ENCODE measurements at places on chromosomes 7 and 10.

DNA sequence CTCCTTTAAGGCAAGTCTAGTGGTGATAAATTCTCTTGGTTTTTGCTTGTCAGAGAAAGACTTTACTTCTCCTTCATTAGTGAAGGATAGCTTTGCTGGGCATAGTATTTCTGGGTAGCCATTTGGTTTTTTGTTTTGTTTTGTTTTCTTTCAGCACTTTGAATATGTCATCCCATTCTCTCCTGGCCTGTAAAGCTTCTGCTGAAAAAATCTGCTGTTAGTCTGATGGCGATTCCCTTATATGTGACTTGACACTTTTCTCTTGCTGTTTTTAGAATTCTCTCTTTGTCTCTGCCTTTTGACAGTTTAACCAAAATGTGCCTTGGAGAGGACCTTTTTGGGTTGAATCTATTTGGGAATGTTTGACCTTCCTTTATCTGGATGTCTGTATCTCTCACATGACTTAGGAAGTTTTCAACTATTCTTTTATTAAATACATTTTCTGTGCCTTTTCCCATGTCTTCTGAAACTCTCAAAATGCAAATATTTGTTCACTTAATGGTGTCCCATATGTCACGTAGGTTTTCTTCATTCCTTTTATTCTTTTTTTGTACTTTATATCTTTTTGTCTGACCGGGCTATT, 14.7 kb downstream of the TAS2R40 start:
- no peaks in the 10 kb centered on the region for H3K27me3 ChIP-seq
- DNase-seq = no peak
- no peak overlapping the region for H3K27ac ChIP-seq
- H3K4me3 ChIP-seq = no peak overlapping the region

DNA sequence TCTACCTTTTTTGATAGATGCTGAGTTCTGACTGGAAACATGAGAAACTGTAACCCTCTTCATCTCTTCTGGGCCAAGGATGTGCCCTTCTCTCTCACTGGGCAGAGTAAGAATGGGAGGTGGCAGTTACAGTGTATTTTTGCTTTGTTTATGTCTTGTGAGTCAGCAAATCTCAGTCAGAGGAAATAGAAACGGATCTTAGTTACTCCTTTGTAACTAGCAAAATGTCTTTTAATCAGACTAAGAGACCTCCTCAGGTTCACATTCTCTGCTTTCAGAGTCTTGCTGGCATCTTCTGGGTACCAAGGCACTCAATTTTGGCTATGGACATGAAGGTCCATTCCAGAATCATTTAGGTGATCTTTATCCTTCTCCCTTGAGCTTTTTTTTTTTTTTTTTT, 70.9 kb downstream of the HHEX start:
- no peaks in the 10 kb centered on the region for H3K27me3 ChIP-seq
- H3K4me1 ChIP-seq = peaks cover 2% of the 10 kb centered on the region
- H3K4me3 ChIP-seq = no peak overlapping the region
- H3K27ac ChIP-seq = no peak overlapping the region
- no peak for DNase-seq

GRCh38 chr10:108338146-108338545, 1173.6 kb upstream of the SORCS1 start:
- no peak overlapping the region for H3K4me3 ChIP-seq
- H3K4me1 ChIP-seq = no peaks in the 10 kb centered on the region
- no peak overlapping the region for H3K27ac ChIP-seq
- no peaks in the 10 kb centered on the region for H3K36me3 ChIP-seq

- H3K4me3 ChIP-seq = no peak overlapping the region
- no peaks in the 10 kb centered on the region for H3K4me1 ChIP-seq
- no peaks in the 10 kb centered on the region for H3K36me3 ChIP-seq
- H3K27ac ChIP-seq = no peak overlapping the region
- DNase-seq = no peak
Measured at GRCh38 chr7:16318989-16319915, 102.1 kb downstream of the CRPPA start.

DNA sequence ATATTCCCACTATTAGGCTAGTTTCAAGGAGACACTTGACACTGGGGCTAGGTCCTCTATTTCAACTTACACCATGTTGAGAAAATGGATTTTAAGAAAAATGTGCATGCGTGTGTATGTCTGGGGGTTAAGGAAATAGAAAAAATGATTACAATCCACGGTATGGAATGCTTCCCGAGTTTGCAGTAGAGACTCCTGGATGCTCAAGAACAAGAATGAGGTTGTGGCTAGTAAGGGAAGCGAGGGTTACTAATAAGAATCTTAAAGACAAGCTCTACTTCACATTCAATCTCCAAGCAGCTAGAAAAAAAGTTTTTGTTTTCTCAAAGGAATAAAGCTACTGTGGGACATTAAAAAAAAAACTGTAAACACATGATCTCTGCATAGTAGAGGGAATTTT, 54.7 kb downstream of the ANK3 start:
- H3K4me3 ChIP-seq = no peak overlapping the region
- H3K27me3 ChIP-seq = no peaks in the 10 kb centered on the region
- H3K36me3 ChIP-seq = no peaks in the 10 kb centered on the region
- no peak overlapping the region for H3K27ac ChIP-seq
- no peak for DNase-seq

- peak overlapping the region; percentile 98 for H3K4me3 ChIP-seq
- H3K27ac ChIP-seq = no peak overlapping the region
- H3K4me1 ChIP-seq = no peaks in the 10 kb centered on the region
- H3K27me3 ChIP-seq = no peaks in the 10 kb centered on the region
- DNase-seq = no peak
Measured at GRCh38 chr10:97332591-97333350, 1.8 kb downstream of the FRAT2 start.

- H3K27me3 ChIP-seq = no peaks in the 10 kb centered on the region
- H3K4me3 ChIP-seq = no peak overlapping the region
- DNase-seq = no peak
- H3K27ac ChIP-seq = no peak overlapping the region
Measured at GRCh38 chr7:112001091-112001826, 204.9 kb downstream of the DOCK4 start.

- H3K36me3 ChIP-seq = no peaks in the 10 kb centered on the region
- H3K4me3 ChIP-seq = no peak overlapping the region
- H3K27me3 ChIP-seq = no peaks in the 10 kb centered on the region
- no peak overlapping the region for H3K27ac ChIP-seq
Measured at GRCh38 chr10:43212043-43212721, 54.7 kb downstream of the RASGEF1A start.

GRCh38 chr7:124388751-124389150, 355.9 kb upstream of the TMEM229A start:
- no peak overlapping the region for H3K27ac ChIP-seq
- no peaks in the 10 kb centered on the region for H3K36me3 ChIP-seq
- DNase-seq = no peak
- no peaks in the 10 kb centered on the region for H3K27me3 ChIP-seq
- H3K4me3 ChIP-seq = no peak overlapping the region

GRCh38 chr10:123560301-123561140, 105.6 kb upstream of the GPR26 start:
- no peaks in the 10 kb centered on the region for H3K36me3 ChIP-seq
- H3K4me1 ChIP-seq = no peaks in the 10 kb centered on the region

GRCh38 chr10:99548041-99548530, 15.3 kb downstream of the NKX2-3 start:
- no peak for DNase-seq
- no peak overlapping the region for H3K4me3 ChIP-seq
- peaks cover 10% of the 10 kb centered on the region for H3K27me3 ChIP-seq
- H3K27ac ChIP-seq = no peak overlapping the region
- H3K36me3 ChIP-seq = no peaks in the 10 kb centered on the region

GRCh38 chr7:38932509-38933168, 23.6 kb upstream of the VPS41 start:
- H3K4me1 ChIP-seq = 0 out of 2 replicates have a peak, but pooled peaks cover 1% of the 10 kb centered on the region

DNA sequence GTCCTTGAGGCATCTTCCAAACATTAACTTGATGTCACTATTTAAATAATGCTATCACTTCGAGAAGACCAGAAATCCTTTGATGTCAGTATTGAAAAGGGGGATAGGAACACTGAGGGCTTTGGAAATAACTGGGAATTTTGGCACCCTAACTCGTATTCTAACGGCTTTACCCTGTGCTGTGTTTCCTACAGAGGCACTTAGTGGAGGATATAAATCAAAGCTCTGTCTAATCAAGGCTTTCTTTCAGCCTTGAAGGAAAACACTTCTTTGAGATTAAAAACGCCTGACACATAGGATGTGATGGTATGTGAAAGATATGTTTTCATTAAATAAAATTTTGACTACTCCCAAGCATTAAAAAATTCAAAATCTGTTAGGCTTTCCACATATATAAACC, 62.3 kb downstream of the CREB5 start:
- H3K36me3 ChIP-seq = no peaks in the 10 kb centered on the region
- H3K27me3 ChIP-seq = no peaks in the 10 kb centered on the region
- no peak overlapping the region for H3K27ac ChIP-seq
- DNase-seq = no peak
- no peak overlapping the region for H3K4me3 ChIP-seq

GRCh38 chr7:94510582-94511496, 1.2 kb downstream of the CASD1 start:
- no peaks in the 10 kb centered on the region for H3K36me3 ChIP-seq
- peak overlapping the region; percentile 80 for H3K4me3 ChIP-seq
- no peaks in the 10 kb centered on the region for H3K27me3 ChIP-seq
- H3K4me1 ChIP-seq = peaks cover 3% of the 10 kb centered on the region
- no peak overlapping the region for H3K27ac ChIP-seq

GRCh38 chr7:150980663-150981062, 2.5 kb upstream of the KCNH2 start:
- peaks cover 15% of the 10 kb centered on the region for H3K4me1 ChIP-seq
- H3K27ac ChIP-seq = no peak overlapping the region
- H3K27me3 ChIP-seq = peaks cover 4% of the 10 kb centered on the region
